ENCODE measurements at places on chromosomes 2 and 18. TPM values are rescaled to one million over a fixed set of nuclear protein-coding genes. Genes with fewer than 3 reads are reported as not detected.

PLB1 gene
- total RNA-seq, result 2.2 TPM

SLC14A1 gene
- total RNA-seq, result 0.95 TPM

DAW1 gene
- total RNA-seq, result not detected

PDCD1 gene
- 0.18 TPM for total RNA-seq

DUSP2 gene
- total RNA-seq, result 1.2 TPM

PTGR3 gene
- total RNA-seq, result 23.0 TPM

G6PC2 gene
- total RNA-seq, result 33.7 TPM

PTPN18 gene
- total RNA-seq, result 39.5 TPM

GLI2 gene
- 3.2 TPM for total RNA-seq

GPR45 gene
- not detected for total RNA-seq

NLRC4 gene
- total RNA-seq, result 0.35 TPM

MLPH gene
- total RNA-seq, result 25.3 TPM

DCDC2C gene
- not detected for total RNA-seq

PIEZO2 gene
- 3.9 TPM for total RNA-seq

MYOM1 gene
- 16.8 TPM for total RNA-seq

RGPD4 gene
- total RNA-seq, result not detected

POLR1B gene
- 9.9 TPM for total RNA-seq

EML6 gene
- total RNA-seq, result 2.1 TPM

All from pancreas (tissue), 10 donors.